ENCODE measurements at places on chromosomes 6 and 20.
A peak's percentile ranks its signal among the peaks of the same experiment; 100 is the strongest.

- no peaks in the 10 kb centered on the region for H3K27me3 ChIP-seq
- no peak for DNase-seq
- H3K27ac ChIP-seq = no peak overlapping the region
- H3K36me3 ChIP-seq = no peaks in the 10 kb centered on the region
Observed at GRCh38 chr6:25405442-25405841, 126.3 kb downstream of the CARMIL1 start.

- H3K4me3 ChIP-seq = no peak overlapping the region
- H3K4me1 ChIP-seq = peaks cover 18% of the 10 kb centered on the region
- peaks cover 28% of the 10 kb centered on the region for H3K36me3 ChIP-seq
Observed at GRCh38 chr20:46071573-46071972, 18.2 kb downstream of the NCOA5 start.

DNA sequence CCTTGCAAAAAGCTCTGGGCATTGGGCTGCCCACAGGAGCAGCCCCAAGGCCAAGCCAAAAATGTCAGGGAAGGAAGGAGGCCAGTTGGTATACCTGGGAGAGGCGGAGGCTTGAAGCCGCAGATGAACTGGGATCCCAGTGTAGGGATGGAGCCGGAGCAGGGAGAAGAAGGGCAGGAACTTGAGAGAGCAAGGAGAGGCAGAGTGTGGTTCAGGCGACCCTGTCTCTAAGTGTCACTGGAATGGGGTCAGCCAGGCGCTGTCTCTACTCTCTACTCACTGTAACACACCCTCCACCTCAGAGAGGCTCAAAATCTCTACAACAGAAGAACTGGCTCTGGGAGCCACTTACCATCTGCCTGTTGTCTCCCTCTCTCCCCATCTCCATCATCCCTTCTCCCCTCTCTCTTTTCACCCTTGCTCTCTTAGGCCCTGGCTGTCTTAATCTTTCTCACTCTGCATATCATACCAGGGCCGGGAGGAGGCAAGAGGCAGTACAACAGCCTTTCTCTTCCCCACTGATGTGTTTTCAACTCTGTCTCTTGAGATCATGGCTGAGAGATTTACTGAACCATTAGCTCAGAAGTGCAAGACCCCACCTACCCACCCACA is 93.3 kb downstream of the CRYBG1 start:
- H3K27ac ChIP-seq = no peak overlapping the region
- no peaks in the 10 kb centered on the region for H3K36me3 ChIP-seq
- H3K4me1 ChIP-seq = no peaks in the 10 kb centered on the region
- no peak for DNase-seq
- no peak overlapping the region for H3K4me3 ChIP-seq

GRCh38 chr20:47492284-47492683 is 9.4 kb upstream of the NCOA3 start:
- DNase-seq = no peak
- no peak overlapping the region for H3K27ac ChIP-seq
- no peaks in the 10 kb centered on the region for H3K27me3 ChIP-seq
- no peaks in the 10 kb centered on the region for H3K36me3 ChIP-seq

DNA sequence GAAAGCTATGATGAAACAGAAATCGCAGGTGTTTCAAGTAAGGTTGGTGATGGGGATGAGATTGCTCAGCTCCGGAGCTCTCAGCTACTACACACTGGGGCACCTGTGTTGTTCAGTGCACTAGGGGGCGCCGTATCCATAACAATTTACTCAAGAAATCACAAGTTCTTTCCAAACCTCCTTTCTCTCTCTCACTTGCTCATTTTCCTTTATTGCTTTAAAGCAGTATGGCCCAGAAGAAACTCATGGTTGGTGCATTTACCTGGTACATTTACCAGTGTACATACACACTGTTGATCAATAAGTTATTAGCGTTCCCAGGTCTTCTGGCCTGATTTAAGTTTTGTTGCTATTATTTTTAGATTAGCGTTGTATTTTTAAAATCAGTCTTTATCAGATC is 235.2 kb upstream of the TAB2 start:
- no peaks in the 10 kb centered on the region for H3K27me3 ChIP-seq
- no peak overlapping the region for H3K4me3 ChIP-seq
- H3K4me1 ChIP-seq = peaks cover 13% of the 10 kb centered on the region
- no peak overlapping the region for H3K27ac ChIP-seq
- DNase-seq = peak; percentile 88
- H3K36me3 ChIP-seq = no peaks in the 10 kb centered on the region

GRCh38 chr20:62861726-62862336 is at the start of gene TCFL5:
Gene TCFL5 (minus strand): TSS chr20:62861822. CDS start chr20:62861670, 152 bp downstream.
- H3K4me1 ChIP-seq = peaks cover 3% of the 10 kb centered on the region
- H3K27ac ChIP-seq = peak within 1 kb of the TSS; percentile 72
- H3K36me3 ChIP-seq = no peaks in the 10 kb centered on the region
- H3K27me3 ChIP-seq = peaks cover 6% of the 10 kb centered on the region
- peak within 1 kb of the TSS; percentile 34 for H3K4me3 ChIP-seq

GRCh38 chr6:97282238-97282725 is 734 bp downstream of the MMS22L start:
- peak overlapping the region; percentile 75 for H3K4me3 ChIP-seq
- no peaks in the 10 kb centered on the region for H3K27me3 ChIP-seq

- DNase-seq = no peak
- H3K27ac ChIP-seq = no peak overlapping the region
- no peaks in the 10 kb centered on the region for H3K27me3 ChIP-seq
- no peak overlapping the region for H3K4me3 ChIP-seq
Observed at GRCh38 chr6:74646461-74646860, 559.4 kb downstream of the COL12A1 start.

DNA sequence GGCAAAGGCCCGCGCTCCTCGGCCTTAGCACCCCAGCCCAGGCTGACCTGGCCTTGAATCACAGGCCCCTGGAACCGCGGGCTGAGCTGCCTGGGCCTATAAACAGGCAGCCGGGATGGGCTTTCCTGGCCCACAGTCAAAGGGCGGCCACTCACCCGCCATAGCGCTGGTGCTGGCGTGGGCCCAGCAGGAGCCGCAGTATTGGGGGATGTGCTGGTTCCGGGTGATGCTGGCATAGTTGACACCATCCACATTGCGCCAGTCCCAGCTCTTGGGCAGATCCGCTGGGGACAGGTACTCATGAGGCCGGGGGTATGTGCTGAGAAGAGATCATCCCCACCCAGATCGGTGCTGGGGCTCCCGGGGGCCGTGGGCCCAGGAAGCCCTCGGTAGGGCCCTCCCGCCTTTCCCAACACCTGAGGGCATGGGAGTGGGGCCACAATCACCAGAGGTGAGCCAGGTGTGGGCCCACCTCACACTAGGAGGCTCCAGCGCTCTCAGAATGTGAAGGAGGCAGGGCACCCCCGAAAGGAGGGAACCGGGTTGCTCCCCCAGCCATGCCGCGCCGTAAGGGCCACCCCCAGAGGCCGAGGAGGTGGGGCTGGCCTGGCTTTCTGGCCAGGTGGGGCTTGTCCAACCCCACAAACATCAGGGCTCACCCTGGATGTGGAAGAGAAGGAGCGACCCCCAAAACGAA is 739 bp downstream of the CTSZ start:
- H3K27ac ChIP-seq = no peak overlapping the region
- H3K4me3 ChIP-seq = peak overlapping the region; percentile 31
- H3K36me3 ChIP-seq = no peaks in the 10 kb centered on the region
- H3K27me3 ChIP-seq = no peaks in the 10 kb centered on the region

DNA sequence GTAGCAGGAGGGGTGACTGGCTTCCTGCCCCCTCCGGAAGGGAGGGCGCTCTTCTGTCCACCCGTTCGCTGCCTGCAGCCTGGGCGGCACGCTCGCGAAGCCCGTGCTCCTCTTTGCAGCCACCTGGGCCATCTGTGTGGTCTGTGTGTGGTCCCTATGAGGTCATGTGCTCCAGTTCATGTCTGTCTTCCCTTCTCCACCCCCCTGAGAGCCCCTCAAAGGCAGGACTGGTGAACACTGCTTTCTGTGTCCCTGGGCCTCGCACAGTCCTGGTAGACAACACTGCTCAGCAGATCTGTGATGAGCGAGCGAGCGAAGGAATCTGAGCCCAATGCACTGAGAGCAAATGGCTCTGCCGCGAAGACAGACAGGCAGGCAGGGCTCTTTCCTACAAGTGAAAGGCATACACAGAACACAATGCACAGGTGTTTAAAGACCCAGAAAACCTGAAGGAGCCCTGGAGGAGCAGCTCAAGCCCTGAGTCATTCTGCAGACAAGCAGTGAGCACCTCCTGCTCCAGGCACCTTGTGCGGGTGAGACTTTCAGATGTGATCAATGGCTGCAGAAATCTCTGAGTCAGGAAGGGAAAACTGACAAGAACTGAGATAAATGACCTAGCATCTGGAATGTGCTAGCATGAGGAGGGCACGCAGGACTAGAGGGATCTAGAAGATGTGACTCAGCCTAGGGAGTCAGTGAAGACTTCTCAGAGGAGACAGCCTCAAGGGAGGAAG is 27.1 kb downstream of the PPP1R3G start:
- no peak overlapping the region for H3K27ac ChIP-seq
- no peak overlapping the region for H3K4me3 ChIP-seq
- no peaks in the 10 kb centered on the region for H3K27me3 ChIP-seq
- peaks cover 17% of the 10 kb centered on the region for H3K4me1 ChIP-seq
- H3K36me3 ChIP-seq = no peaks in the 10 kb centered on the region
- DNase-seq = peak; percentile 48

- H3K27ac ChIP-seq = peak overlapping the region; percentile 59
- DNase-seq = peak; percentile 13
- H3K4me3 ChIP-seq = no peak overlapping the region
Observed at GRCh38 chr6:104603108-104603745, 256.5 kb downstream of the HACE1 start.

DNA sequence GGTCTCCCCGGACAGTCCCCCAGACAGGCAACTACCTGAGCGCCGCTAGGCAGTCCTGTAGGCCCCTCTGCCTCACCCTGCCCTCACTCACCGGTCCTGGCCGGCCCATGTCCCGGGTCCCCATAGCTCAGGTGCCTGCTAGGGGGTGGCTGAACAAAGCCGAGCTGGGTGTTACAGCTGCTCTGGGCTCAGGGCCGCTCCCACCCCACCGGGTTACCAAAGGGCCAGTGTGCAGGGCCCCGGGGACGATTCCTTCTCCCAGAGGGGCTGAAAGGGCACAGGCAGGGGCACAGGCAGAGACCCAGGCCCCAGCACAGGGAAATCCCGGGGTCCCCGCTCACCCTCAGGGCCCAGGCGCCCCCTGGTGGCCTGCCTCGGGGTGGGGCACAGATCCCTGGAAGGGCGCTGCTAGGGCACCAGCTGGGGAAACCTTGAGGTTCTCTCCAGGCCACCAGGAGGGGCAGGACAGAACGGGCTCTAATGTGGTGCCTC is 118.4 kb downstream of the GRM4 start:
- peak; percentile 38 for DNase-seq
- H3K27me3 ChIP-seq = no peaks in the 10 kb centered on the region
- no peaks in the 10 kb centered on the region for H3K36me3 ChIP-seq
- H3K4me1 ChIP-seq = no peaks in the 10 kb centered on the region
- H3K4me3 ChIP-seq = no peak overlapping the region

DNA sequence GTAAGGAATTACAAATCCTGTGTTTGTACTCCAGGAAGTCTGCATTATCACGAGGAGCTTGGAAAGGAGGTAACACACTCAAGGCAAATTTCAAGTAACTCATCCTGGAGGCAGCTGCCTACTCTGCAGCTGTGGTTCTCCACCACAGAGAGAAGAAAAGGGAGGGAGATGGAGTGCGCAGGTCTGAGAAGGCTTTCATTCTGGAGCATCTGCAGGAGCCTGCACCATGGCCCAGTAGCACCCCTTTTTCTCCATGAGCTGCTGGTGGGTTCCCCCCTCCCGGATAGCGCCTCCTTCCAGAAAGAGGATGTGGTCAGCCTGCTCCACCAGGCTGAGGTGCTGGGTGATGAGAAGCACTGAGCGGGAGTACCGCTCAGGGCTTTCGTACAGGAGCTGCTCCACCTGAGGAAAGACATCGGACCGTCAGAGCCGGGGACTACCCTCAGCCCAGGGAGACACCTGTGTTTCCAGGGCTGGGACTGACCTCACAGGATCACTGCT is 1.6 kb upstream of the PSMB8 start:
- H3K36me3 ChIP-seq = no peaks in the 10 kb centered on the region
- no peak for DNase-seq
- no peaks in the 10 kb centered on the region for H3K4me1 ChIP-seq
- no peak overlapping the region for H3K4me3 ChIP-seq
- no peak overlapping the region for H3K27ac ChIP-seq

DNA sequence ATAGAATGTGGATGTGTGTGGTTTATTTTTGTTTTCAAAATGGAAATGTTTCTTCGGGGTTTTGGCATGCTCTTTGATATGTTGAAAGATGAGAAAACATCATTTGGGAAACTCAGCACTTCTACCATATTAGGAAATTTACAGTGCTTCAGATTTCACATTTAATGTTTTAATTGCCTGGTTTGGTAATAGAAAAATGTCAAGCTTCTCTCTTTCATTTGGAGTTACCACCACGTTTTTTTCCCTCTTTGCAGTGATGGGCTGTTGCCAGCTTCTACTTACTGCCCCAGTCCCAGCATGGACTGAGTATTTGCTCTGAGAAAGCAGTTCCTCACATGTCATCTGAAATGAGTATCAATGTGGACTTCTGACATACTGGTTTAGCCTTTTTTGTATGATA is 267.7 kb downstream of the PRL start:
- H3K4me3 ChIP-seq = no peak overlapping the region
- H3K27ac ChIP-seq = peak overlapping the region; percentile 47
- H3K36me3 ChIP-seq = no peaks in the 10 kb centered on the region

DNA sequence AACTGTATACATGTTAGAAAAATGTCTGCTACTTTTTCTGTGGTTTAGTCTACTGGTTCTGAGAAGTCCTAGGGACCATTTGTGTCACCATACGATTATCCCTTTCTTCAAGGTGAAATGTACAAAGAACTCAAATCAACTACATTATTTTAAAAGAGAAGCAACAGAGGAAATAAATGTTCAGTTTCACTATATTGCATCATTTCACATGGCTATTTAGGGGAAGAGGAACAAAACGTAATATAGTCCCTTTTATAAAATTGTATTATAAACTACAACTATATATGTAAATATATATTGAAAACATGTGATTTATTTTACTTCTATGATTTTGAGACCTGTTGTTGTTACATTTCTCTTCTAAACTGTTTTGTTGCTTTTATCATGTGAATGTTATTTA is 1308.0 kb downstream of the EPHA7 start:
- H3K4me3 ChIP-seq = no peak overlapping the region
- DNase-seq = no peak
- no peak overlapping the region for H3K27ac ChIP-seq
- no peaks in the 10 kb centered on the region for H3K27me3 ChIP-seq

GRCh38 chr20:60144974-60145527 is 186.8 kb downstream of the CDH26 start:
- H3K27me3 ChIP-seq = no peaks in the 10 kb centered on the region
- H3K4me1 ChIP-seq = peaks cover 20% of the 10 kb centered on the region
- H3K27ac ChIP-seq = no peak overlapping the region
- H3K36me3 ChIP-seq = no peaks in the 10 kb centered on the region
- no peak overlapping the region for H3K4me3 ChIP-seq
- DNase-seq = no peak

GRCh38 chr6:99588618-99589289 is 17.9 kb upstream of the PRDM13 start:
- peaks cover 6% of the 10 kb centered on the region for H3K4me1 ChIP-seq
- H3K4me3 ChIP-seq = peak overlapping the region; percentile 36
- H3K27ac ChIP-seq = no peak overlapping the region
- DNase-seq = peak; percentile 83

DNA sequence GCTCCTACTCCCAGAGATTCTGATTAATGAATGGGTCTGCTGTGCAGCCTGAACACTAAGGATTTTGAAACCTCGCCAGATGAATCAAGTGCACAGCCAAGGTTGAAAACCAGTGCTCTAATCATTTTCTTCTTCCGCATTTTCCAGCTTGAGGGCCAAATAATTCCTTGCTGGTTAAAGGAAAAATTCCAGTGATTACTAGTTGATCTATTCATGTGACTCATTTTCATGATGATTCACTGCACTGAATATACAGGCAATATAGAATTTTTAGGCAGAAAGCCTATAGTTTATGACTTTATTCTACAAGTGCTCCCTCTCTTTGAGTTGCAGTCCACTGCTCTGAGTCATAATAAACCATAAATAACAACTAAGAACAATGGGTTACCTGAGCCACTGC is 80.6 kb upstream of the PROKR2 start:
- no peak overlapping the region for H3K4me3 ChIP-seq
- no peak for DNase-seq
- H3K27ac ChIP-seq = no peak overlapping the region
